Esophagus squamous epithelium (tissue), 5 donors: ENCODE measurements at places on chromosomes 3 and 15.

- DNase-seq: no peak
Observed at GRCh38 chr3:149214702-149215101, 6.9 kb downstream of the CP start.

DNA sequence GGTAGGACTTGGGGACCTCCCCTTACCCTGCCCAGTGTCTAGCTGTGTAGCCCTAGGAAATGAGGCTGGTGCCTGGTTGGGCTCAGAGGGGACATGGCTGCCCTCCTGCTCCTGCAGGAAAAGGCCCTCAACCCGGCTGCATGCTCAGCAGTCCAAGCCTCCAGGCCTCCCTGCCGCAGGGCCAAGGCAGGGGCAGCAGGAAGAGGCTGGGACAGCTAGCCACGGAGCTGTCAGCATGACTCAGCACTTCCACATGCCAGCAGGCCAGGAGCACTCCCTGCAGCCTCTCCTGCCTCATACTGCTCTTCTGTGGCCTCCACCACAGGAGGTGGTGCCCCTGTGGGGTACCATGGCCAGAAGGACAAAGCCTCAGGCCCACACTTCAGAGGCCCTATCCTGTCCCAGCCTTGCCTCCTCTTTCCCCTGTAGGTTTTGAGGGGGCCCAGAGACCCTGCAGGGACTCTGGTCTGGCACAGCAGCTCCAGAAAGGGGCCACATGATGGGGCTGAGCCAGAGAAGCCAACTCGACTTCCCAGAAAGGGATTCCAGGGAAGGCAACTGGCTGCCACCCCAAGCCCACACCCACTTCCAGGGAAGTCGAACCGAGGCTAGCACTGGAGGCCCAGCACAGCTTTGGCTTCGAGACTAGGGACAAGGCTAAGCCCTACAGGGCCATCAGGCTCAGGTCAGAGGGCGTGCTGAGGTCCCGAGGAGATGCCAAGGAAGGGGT lies 19.5 kb downstream of the TKT start:
- no peak for DNase-seq

DNA sequence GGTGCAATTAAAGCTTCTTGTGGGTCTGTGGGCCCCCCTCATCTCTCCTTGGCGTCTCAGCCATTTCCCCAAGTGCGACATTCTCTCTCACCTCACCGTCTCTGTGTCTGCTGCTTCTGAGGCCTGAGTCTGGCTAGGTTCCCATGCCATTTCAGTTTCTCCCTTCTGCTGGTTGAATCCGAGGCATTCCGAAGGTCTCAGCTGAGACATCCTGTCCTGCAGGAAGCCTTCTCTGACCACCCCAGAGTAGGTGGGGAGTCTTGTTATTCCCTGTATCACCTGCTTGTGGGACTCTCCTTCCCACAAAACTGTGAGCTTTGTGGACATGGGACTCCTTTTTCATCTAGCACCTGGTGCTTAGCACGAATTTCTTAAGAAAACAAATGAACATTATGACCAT lies 78.3 kb downstream of the ASB7 start:
- no peak for DNase-seq

DNA sequence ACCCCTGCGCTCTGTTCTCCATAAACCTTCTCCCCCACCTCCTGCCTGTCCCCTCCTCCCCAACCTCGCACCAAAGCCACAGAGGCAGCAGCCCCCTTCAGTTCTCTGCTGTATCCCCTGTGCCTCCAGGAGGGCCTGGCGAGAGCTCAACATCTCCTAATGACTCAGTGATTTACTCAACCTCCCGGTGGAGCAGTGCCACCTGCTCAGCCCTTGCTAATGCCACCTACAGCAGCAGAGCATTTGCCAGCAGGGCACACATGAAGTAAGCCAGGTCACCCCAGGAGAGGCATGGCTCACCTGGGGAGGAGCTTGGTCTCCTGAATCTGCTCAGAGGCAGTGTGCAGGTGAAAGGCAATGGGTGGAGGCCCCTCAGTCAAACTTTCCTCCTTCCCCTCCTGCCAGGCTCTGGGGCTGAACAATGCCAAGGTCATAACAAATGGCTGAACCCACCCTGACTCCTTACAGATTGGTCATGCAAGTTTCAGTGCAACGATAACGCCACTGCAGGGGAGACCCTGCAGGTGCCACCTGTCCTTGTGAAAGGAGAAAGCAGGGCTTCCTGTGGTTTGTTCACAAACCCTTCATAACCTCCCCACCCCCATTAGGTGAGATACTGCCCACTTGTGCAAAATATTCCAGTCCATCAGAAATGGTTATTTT lies 19.8 kb downstream of the TRPM1 start:
- DNase-seq: no peak

GRCh38 chr3:18134386-18135059 lies 290.6 kb downstream of the SATB1 start:
- no peak for DNase-seq

- DNase-seq: no peak
Observed at GRCh38 chr15:89679212-89679611, at the start of gene PLIN1. Gene PLIN1, minus strand, starts transcription at chr15:89679367. Its CDS starts 1,878 bp downstream, at chr15:89677489.

- no peak for DNase-seq
Observed at GRCh38 chr3:191262650-191263049, 63.6 kb downstream of the OSTN start.

DNA sequence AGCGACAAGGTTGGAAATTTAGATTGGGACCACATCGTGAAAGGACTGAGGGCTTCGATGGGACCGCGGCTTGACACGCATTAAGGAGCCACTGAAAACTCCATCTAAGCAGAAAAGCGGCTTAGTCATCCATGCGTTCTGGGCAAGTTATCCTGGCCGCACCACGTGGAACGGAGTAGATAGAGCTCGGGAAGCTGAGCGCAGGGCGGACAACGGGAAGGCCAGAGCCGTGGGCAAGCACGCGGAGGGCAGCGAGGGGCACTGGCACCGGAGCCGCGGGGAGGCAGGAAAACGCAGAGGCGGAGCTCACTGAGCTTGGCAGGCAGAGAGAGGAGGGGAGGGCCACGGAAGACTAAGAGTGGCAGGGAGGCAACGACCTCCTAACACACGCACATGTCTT lies 61.3 kb upstream of the VGLL4 start:
- DNase-seq: no peak

DNA sequence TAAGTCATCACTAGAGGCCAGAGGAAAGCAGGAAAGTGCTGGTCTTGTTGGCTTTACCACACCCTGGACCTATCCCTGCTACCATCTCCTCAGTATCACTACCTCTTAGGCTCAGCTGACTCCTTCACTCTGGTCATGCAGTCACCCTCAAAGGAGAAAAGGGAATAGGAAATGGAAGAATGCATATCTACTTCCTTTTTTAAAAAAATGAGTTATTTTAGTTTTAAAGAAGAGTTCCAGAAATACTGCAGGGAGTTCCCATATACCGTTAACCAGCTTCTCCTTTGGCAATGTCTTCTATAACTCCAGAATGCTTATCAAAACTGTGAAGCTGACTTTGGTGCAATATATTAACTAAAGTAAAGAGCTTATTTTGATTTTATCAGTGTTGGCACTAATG lies 688.6 kb downstream of the DIPK2A start:
- no peak for DNase-seq

DNA sequence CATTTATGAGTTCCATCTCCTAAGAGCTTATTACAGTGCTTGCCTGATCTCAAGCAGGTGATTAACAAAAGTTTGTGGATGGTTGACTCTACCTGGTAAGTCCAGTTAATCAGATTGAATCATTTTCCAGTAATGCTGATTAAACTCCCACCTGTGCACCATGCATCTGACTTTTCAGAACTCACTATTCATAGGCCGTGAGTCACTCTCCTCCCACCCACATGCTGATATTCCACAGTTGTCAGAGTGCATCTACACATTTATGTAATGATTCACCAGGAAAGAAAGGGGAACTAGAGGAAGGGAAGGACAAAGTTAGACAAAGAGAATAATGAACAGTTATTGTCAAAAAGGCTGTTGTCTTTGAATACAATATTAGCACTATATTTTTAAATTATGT lies 106.2 kb upstream of the UBE3A start:
- DNase-seq: no peak
